ENCODE measurements at places on chromosomes 12 and 14.
A peak's percentile ranks its signal among the peaks of the same experiment; 100 is the strongest.

GRCh38 chr12:54749191-54749818 lies 101.1 kb upstream of the DCD start:
- peak; percentile 22 for DNase-seq

DNA sequence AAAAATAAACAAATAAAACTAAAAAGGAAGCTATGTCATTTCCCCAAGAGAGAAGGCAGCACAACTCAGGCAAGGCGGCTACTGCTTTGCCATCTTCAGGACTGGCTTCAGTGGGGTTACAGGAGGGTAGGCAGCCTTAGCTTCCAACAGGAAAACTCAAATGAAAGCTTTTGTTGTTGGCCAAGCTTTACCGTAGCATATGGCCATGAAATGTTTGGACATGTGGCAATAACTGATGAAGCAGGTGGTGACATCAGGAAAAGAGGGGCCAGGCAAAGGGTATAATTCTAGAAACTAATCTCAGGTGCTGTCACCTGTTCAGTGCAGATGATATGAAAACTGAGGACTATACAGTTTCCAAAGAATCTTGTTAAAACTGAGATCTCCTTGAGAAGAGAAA lies 22.8 kb upstream of the NPFF start:
- DNase-seq, result peak; percentile 50

GRCh38 chr14:94099006-94099405 lies 11.5 kb upstream of the IFI27 start:
- no peak for DNase-seq

GRCh38 chr12:41514021-41514777 lies 326.1 kb downstream of the PDZRN4 start:
- peak; percentile 43 for DNase-seq

- no peak for DNase-seq
These were observed 15.1 kb downstream of the CHD8 start for GRCh38 chr14:21440859-21441258.

DNA sequence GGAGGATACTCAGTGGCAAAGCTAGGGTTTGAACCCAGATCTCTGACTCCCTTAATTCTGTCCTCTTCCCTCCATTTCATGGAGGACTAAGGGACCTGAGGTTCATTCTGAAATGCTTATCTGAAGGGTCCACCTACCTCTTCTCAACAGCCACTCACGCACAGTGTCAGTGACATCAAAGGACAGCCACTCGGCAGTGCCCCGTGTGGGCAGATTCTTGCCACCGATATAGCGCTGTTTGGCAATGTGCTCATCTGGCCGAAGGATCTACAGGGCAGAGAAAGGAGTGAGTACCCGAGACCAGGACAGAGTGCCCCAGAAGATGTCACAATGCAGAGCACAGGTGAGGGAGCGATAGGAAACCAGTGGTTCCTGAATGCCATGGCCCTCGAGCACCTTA lies 10.8 kb downstream of the TGFB3 start:
- DNase-seq, result no peak

GRCh38 chr14:33499687-33500086 lies 451.2 kb downstream of the EGLN3 start:
- no peak for DNase-seq

GRCh38 chr14:74586681-74587362 lies 25.2 kb downstream of the LTBP2 start:
- DNase-seq, result peak; percentile 87

GRCh38 chr12:79624378-79624777 lies 66.4 kb downstream of the PAWR start:
- DNase-seq, result no peak

DNA sequence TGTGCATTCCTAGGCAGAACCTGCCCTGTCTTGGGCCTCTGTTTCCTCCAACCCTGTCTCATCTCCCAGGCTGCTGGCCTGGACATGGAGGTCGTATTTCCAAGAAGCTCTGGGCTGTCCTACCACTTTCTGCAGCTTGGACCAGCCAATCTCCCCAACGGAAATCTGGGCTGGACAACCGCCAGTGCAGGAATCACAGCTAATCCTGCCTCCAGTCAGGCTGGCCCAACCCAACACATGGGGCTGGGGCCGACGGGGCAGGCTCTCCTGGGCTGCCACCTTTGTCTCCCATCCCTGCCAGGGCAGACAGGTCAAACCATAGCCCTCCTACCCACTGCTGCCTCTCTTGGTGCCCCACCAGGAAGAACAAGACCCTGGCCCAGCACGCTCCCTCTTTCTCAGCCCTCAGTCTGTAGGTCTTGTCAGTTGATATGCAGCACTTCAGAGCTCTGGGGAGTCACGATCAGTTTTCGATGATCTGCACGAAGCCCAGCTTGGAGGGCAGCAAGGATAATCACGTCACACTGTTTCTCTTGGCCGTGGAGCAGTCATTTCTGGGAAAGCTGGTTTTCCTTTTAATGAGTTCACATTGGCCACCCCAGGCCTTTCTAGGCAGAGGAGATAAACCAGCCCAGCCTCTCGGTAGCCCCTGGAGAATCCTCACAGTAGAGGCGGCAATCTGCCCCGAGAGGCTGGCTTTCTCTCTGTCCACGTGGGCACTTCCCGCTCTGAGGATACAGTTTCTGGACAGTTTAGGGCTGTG lies 195.2 kb upstream of the PRMT8 start:
- DNase-seq, result no peak

DNA sequence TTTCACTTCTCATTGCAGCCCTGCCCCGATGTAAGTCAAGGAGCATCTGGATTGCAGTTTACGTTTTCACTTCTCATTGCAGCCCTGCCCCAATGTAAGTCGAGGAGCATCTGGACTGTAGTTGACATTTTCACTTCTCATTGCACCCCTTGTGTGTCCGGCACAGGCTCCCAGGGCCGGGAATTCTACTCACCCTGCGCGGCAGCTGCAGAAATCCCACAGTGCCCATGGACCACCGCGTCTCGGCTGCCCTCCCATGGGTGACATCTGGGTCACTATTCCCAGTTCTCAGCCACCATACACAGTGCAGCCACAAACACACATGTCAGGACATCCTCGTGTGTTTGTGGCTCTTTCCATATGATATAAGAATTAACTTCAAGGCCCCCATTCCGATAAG lies 378.5 kb downstream of the ADGRD1 start:
- DNase-seq, result no peak

GRCh38 chr12:108649669-108650068 lies 16.0 kb upstream of the SELPLG start:
- no peak for DNase-seq

GRCh38 chr12:132824053-132824452 lies 4.6 kb downstream of the GOLGA3 start:
- DNase-seq, result no peak

- no peak for DNase-seq
These were observed 3.2 kb upstream of the GSC start for GRCh38 chr14:94773061-94773648.

GRCh38 chr12:50642761-50643160 lies 121.1 kb upstream of the ATF1 start:
- no peak for DNase-seq

DNA sequence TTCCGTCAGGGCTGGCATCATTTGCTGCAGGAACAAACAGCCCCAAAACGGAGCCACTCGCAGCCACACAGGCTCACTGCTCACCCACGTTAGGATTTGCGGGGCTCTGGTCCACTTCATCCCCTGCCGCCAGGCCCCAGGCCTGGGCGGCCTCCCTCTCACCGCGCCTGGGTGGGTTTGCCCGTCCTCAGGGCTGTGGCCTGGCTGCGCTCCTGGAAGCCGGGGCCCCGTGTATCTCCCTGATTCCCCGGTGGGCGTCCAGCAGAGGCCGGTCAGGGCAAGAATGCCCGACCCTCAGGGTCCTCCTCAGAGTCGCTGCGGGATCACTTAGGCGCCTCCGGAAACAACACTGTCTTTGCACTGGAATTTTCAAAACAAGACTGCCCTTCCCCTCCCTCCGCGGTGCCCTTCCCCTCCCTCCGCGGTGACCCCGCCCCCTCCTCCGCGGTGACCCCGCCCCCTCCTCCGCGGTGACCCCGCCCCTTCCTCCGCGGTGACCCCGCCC lies 15.7 kb upstream of the FBRSL1 start:
- DNase-seq, result no peak

- DNase-seq, result no peak
These were observed 50.6 kb upstream of the REP15 start for GRCh38 chr12:27645671-27646070.

DNA sequence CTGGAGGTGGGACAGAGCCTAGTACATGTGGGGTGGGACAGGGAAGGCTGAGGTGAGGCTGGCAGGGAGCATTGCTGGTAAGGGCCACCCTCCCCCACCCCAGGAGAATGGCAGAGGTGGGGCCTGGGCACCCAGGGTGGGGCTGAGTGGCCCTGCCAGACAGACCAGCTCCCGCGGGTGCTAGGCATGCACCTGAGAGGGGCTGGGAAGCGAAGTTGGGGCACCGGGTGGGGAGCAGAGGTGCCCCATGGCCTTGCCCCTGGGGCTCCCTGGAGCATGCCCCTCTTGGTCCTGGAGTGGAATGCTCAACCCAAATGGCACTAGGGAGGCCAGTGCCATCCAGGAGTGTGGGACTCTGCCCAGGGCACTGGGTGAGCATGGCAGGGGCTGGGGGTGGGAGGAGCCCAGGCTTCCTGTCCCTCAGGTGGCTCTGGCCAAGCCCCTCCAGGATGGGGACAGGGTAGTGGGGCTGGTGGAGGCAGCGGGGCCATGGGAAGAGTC lies 1.3 kb downstream of the TNFAIP2 start:
- DNase-seq, result no peak

GRCh38 chr12:15522574-15523187 lies 200.4 kb downstream of the PTPRO start:
- DNase-seq, result peak; percentile 60

- no peak for DNase-seq
These were observed 58.6 kb downstream of the SERPINA3 start for GRCh38 chr14:94670692-94671285.

DNA sequence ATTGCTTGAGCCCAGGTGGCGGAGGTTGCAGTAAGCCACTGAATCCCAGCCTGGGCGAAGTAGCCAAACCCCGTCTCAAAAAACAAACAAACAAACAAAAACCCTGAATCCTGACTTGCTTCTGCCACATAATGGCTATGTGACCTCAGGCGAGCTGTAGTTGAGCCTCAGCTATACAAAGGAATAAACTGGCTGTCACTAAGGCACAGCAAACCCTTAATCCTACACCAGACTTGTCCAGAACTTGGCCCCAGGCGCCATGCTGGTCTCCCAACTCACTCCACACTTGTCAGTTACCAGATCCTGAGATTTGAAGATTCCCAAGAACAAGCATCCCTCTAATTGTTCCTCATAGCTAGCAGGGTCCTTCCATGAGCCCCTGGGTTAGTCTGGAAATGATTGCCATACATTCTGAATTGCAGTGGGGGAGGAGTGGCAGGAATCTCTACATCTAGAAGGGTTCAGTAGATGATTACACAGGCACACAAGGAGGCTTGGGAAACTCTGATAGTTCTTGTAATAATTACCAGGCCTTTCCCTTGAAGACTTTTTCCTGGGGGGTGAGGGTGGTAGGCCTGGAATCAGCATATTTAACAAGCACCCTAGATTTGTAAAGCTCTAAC lies 9.9 kb downstream of the MAP3K12 start:
- DNase-seq, result no peak

- no peak for DNase-seq
These were observed 13.0 kb downstream of the TOMM20L start for GRCh38 chr14:58408681-58409215.

- no peak for DNase-seq
These were observed 13.1 kb upstream of the CHD4 start for GRCh38 chr12:6620137-6620884.

DNA sequence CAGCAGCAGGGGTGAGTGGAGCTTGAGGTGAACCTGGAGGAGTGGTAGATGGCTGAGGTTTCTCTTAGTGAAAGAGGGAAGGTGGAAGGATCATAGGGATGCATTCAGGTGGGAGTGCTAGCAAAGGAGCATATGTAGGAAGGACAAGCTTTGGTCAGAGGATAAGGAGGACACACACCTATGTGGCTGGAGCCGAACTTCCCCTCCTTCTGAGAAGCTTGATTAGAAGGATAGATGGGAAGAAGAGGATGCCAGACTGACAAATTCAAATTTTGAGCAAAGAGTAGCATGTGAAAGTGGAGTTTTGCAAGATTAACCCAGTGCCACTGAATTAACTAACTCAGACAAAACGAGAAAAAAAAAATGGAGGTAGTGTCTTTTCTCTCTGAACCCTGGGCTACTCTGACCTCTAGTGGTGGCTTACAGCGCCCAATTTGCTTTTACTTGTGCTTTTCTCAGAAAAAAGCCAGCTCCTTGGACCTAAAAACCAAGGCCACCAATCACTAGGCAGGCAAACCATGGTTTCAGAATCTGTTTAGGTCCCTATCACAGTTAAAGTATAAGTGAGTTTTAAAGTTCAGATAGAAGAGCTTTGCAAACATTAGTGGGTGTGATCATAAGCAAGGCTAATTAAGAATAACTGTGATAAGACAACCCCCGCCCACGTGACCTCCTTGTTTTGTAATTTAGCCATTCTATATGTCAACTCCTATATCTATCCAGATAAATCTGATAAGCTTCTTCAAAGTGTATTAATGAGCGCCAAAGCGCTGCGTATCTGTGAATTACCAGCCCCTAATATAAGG lies 15.5 kb downstream of the EMP1 start:
- peak; percentile 67 for DNase-seq

DNA sequence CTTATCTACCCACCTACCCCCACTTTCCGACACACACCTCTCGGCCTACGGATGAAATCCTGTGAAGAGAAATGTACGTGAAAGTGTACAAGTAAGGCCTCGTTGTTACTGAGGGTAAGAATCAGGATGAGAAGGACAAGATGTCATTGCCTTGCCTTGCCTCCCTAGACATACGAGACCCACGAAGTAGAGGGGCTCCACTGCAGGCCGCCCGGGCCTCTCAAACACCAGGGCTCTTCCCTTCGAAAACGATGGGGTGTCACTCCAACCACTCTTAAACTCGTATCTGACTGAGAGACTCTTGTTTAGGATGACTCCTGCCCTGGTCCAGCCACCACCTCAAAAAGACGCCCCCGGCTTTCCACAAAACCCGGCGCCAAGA lies 498 bp downstream of the RACGAP1 start:
- no peak for DNase-seq

DNA sequence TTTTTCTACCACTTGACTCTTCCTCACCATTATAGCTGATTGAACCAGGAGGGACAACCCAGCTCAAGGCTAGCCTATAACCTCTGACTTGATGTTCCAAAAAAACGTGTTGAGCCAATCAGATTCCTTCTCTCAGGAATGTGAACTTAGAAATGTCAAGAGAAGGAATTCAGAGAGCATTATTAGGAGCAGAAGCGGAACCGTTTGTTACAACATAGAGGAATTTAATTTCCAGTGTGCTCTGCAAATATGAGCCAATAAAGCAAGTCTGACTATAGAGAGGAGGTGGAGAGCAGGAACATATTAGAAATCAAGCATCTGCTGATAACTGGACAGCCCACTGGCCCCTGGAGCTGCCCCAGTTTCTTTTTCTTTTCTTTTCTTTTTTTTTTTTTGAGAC lies 15.3 kb upstream of the PELI2 start:
- DNase-seq, result no peak

GRCh38 chr14:94177806-94178205 lies 3.7 kb downstream of the PPP4R4 start:
- DNase-seq, result no peak

DNA sequence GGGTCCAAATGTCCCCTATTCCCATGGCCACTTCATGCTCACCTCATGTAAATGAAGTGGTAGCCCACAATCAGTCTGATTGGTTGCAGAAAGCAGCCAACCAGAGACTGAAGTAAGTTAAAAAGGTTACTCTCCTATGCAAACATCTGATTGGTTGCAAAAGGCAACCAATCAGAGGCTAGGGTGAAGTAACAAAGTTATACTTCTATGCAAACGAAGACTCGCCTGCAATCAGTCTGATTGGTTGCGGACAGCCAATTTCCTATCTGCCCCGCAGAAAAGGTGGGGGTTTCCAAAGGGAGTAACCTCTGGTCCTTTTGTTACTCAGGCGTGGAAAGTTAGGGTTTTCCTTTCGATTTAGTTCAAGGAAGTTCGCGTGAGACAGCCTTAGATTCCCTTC lies 208.1 kb upstream of the NEDD1 start:
- no peak for DNase-seq
